Fibroblast of mammary gland (primary cell): ENCODE measurements at places on chromosomes 11 and 22.

GRCh38 chr11:5280582-5281102 is 10.9 kb upstream of the HBE1 start:
- DNase-seq, result peak; percentile 100

GRCh38 chr11:1825039-1825740 is 9.6 kb upstream of the SYT8 start:
- no peak for DNase-seq

DNA sequence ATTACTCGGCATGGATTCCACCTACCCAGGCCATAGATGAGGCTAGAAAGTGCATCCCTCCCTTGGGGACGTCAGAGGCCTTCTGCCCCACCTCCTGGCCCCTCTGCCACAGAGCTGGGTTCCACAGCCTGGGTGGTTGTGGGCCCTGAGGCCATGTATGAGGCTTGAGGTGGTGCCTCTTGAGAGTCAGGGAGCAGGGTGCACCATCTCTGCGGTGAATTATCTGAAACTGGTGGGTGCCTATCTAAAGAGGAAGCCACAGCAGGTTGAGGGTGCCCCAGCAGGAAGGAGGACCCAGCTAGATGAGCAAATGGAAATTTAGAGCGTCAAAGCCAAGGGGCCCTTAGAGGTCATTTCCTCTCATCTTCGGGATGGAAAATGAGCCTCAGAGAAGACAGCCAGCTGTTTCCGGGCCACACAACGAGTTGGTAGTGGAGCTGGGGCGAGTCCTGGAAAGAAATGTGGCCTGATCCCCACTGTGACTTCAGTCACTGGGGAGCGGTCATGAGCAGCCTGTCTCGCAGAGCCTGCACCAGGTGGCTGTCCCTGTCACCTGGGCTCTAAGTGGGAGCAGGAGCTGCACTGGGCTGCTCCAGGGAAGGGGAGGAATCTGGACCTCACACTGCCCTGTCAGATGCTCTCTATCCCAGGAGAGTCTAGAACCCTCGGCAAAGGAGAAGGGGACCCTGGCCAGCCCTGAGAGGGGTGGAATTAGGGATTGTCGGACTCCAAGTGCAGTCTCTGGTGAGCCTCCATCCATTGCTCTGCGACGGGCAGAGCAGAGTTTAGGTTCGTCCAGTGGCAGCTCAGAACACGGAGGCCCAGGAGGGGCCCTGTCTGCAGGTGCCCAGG is 7.3 kb downstream of the ADORA2A start:
- no peak for DNase-seq

GRCh38 chr22:27668828-27669797 is 132.4 kb downstream of the MN1 start:
- DNase-seq, result peak; percentile 32

- DNase-seq, result no peak
These were observed 5.5 kb downstream of the KIAA0930 start for GRCh38 chr22:45235101-45235777.

DNA sequence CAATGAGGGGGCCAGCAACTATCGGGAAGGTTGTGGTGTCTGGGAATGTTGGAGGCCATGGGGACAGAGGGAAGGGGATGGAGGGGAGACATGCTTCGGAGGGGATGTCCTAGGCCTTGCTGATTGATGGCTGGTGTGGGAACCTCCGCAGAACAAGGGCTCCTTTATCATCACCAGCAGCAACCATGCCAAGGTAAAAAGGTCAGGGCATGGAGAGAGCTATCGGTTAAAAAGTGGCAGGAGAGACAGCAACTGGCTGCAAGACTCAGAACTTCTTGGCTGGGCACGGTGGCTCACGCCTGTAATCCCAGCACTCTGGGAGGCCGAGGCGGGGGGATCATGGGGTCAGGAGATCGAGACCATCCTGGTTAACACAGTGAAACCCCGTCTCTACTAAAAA is 3.0 kb downstream of the GSTT4 start:
- no peak for DNase-seq

DNA sequence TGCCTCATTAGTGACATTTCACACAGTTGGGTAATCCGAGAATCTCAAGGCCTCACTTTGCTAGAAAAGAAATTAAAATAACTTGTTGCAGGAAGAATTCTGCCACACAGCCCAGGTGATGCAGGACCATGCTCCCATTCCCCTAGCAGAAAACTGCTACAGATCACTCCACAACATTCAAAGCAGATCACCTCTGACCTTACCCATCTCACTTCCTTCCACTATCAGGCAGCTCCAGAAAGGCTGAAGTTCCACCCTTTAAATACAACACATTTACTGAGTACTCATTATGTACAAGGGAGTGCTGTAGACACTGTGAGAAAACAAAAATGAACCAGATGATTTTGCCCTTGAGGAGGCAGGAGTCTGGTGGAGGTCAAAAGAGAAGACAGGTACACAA is 231.0 kb downstream of the TTC28 start:
- DNase-seq, result no peak

DNA sequence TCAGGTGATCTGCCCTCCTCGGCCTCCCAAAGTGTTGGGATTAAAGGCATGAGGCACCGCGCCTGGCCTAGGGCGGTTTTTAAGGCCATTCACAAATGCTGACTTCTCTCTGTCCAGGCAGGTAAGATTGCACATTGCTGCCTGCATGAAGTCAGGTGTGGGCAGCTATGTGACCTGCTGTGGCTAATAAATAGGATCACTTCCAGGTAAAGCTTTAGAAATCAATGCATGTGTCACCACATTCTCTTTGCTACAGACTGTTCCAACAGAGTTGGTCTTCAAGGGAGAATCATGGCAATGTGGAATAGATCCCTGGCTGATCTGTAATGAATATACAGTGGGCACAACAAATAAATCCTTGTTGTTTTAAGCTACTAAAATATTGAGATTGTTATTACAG is 260.3 kb upstream of the PITPNB start:
- DNase-seq, result no peak

- DNase-seq, result peak; percentile 23
These were observed 582 bp downstream of the SREBF2 start for GRCh38 chr22:41833369-41834004.

- no peak for DNase-seq
These were observed 95.2 kb downstream of the TP53I11 start for GRCh38 chr11:44855493-44855849.

DNA sequence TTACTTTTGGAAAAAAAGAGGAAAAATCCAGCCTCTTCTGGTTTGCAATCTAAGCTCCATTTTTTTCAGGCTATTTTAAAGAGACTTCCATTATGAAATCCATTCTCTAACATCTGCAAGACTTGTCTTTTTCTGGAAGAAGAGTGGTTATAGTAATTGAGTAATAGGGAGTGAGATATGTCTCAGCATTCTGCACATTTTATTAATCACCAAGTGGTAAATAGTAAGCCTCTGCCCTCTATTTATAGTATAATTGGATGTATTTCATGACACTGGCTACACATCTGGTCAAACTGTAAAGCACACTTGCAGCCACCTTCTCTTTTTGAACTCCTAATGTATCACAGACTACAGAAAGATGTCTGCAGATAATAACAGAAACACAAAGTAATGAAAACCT is 391.1 kb downstream of the ETS1 start:
- peak; percentile 71 for DNase-seq

DNA sequence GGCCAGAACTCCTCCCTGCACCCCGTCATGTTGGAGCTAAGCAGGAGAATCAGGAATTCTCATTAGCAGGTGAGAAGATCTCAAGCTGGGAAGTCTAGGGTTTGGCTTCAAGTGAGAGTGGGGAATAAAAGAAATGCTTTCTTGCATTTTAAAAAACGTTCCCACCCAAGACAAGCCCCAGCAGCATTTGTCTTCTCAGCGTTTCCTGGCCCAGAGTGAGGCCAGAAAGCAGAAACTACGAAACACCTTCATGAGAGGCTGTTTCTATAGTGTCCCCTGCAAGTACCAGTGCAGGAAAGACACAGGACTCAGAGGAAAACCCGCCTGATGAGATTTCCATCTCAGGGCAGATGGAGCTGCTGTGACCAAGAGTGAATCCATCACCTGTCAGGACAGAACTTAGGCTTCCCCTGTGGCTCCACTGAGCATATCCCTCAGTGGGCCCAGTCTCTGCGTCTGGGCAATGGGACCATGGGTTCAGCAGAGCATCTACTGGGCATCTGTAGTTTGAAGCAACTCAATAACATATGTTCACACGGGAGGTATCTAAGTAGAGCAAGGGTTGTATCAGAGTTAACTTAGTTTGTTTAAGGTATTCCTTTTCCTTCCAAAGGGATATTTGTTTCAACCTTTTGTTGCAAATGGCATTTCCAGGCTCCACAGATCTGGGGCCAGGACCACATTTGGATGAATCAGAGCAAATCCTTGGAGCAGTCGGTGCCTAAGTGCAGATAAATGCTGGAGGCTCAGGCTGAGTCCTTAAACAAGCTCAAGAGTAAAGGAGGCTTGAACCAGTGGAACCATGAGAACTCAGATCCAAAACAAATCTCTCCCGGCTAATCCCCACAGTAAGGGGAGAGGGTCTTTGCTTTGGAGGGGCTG is 548.3 kb downstream of the MIAT start:
- DNase-seq, result no peak

- DNase-seq, result no peak
These were observed 21.8 kb upstream of the CDC42EP2 start for GRCh38 chr11:65292890-65293289.

DNA sequence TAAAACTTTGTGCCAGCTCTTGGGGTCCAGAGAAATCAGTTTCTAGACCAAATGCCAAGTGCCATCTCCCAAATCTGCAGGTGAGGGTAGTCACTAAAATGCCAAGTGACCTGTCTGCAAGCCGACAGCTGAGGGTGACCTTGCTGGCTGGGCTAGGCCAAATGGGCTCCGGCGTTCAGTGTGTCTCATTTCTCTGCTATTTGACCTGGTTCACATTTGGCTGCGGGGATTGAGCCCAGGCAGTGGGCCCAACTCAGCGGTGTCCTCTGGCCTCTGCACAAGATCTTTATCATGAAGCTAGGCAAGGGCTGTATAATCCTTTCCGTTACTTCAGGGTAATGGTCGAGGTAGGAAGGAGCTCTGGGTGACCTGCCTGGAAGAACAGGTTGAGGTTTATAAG is 87.5 kb downstream of the SNX19 start:
- peak; percentile 52 for DNase-seq

DNA sequence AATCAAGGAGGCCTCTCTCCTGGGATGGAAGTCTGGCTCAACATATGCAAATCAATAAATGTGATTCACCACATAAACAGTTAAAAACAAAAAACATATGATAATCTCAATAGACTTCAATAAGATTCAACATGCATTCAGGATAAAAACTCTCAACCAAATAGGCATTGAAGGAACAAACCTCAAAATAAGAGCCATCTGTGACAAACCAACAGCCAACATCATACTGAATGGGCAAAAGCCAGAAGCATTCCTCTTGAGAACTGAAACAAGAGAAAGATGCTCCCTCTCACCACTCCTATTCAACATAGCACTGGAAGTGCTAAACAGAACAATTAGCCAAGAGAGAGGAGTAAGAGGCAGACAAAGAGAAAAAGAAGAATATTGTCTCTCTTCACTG is 54.0 kb upstream of the SEZ6L start:
- DNase-seq, result no peak

DNA sequence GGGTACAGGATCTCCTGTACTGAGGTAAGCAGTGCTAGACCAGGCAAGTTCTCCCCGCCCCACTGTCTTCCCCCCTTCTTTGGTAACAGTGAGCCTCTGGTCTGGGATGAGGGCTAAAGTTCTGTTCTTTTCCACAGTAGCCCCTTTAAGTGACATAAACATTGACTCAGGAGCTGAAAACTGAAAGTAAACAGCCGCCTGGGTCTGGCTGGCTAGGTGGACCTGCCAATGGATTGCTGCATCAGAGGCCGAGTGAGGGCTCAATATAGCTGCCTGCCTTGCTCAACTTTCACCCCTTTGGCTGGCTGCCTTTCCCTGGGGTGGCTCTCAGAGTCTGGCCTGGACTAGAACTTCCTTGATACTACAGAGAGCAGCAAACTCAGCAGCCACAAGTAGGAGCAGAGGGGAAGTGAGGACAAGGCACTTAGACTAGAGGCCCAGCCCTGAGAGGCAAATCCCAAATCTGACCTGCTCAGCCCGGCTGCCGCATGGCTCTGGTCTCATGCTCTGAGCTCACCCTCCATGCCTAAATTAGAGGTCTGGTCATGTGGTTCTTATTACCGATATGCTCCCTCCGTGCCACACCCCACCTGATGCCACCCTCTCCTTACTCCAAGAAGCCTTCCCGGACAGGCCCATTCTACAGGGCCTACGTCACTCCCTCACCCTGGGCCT is 9.6 kb upstream of the UCP3 start:
- DNase-seq, result peak; percentile 96

- no peak for DNase-seq
These were observed 2.5 kb upstream of the IGLL5 start for GRCh38 chr22:22884888-22885840.

- peak; percentile 19 for DNase-seq
These were observed 26.0 kb downstream of the SCGB1A1 start for GRCh38 chr11:62444835-62445234.

DNA sequence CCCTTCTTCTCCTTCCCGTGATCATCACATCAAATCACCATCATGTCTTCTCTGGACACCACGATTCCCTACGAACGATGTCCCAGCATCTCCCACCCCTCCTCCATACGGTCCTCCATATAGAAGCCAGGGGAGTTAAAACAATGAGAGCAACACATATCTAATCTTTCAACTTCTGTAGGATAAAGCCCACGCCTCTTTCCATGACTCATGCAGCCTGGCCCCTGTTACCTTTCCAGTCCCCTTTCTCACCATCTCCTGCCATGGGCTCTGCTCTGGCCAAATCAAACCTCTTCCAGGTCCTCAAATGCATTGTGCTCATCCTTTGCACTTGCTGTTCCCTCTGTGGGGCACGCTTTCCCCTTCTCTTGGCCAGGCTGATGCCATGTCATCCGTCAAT is 23.6 kb downstream of the RPS6KA4 start:
- DNase-seq, result no peak

GRCh38 chr11:118058311-118059245 is 18.3 kb upstream of the TMPRSS4 start:
- no peak for DNase-seq

- DNase-seq, result no peak
These were observed 540 bp downstream of the MEN1 start for GRCh38 chr11:64809781-64810241.

DNA sequence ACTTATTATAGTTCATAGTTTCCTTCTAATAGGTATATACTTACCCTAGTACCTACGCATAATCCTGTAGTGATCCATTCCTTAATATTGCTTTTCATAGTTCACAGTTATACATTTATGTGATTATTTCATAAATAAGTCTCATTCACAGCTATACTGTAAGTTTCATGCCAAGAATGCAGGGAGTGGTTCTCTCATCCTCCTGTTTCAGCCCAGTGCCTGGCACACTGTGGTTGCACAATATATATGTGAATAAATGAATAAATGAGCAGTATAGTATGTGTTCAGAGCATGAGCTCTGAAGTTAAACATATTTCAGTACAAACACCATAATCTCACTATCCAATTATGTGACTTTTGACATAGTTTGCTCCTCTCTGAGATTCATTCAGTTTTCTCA is 115.8 kb downstream of the MAML2 start:
- DNase-seq, result no peak

DNA sequence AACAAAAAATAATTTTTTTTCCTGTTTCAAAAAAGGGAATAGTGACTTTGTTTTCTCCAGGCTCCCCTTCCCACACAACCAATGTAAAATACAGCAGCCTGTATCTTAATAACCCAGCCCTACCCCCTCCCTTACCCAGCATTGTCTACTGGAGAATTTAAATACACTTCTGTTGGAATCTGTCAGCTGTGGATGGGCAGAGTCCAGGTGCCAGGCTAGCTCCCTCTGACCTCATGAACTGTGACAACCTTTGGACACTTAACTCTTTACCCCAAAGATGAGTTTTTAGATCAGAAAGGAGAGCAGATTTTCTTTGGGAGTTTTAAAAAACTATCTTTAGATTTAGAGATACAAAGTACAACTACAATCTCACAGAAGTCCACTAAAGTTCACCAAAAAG is 42.9 kb downstream of the DDX6 start:
- DNase-seq, result no peak
